ENCODE measurements at places on chromosomes 5 and 9. TPM values are rescaled to one million over a fixed set of nuclear protein-coding genes. Genes with fewer than 3 reads are reported as not detected.
A peak's percentile ranks its signal among the peaks of the same experiment; 100 is the strongest.

The ARHGEF28 gene
- total RNA-seq, result 1.5 TPM

The HDAC3 gene
- 84.9 TPM for total RNA-seq

GRCh38 chr5:168014433-168015123, 276.9 kb upstream of the WWC1 start:
- no peak for DNase-seq

DNA sequence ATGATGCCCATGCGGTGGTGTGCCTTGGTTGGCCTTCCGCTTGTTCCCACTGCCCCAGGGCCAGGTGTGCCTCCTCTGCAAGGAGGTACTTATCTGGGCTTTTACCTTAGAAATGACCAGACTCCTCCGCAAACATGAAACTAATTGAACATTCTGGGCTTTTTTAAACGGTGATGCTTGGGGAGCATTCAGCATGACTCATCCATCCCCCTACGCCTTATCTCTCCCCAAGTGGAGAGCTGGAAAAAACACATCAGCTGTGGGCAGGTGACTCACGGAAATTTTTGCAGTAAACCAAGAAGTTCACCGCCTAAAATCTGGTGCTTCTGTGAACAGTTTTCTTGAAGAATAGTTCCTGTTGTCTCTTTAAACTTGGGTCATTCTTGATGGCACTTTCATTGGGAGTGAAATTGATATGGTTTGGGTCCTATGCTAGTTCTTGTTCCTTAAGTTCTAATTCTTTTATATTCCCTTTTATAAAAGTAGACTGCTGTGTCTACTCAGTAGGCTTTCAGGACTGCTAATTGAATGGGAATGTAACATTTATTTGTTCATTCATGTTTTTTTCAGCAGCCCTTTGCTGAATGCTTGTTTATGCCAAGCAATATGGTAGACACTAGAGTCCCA, 39.6 kb downstream of the SFXN1 start:
- DNase-seq, result no peak

DNA sequence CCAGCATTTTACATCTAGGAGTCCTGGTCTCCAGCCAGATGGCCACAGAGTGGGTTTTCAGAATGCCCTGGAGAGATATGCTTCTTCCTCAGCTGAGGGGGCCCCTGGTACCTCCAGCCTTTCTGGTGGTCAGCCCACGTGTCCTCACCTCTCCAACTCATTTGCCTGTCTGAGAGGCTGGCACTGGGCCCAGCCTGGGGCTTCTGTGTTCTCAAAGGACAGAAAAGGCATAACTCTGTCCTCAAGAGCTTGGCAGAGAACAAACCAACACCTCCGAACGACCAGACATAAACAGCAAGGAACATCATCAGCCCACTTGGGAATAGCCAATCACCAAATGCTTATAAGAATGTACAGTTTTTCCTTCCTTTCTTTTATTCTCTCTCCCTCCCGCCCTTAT, 17.1 kb downstream of the ENG start:
- DNase-seq, result no peak

GRCh38 chr9:95644377-95644776, 127.6 kb upstream of the PTCH1 start:
- DNase-seq, result no peak

The SLC1A1 gene
- total RNA-seq, result 2.2 TPM

DNA sequence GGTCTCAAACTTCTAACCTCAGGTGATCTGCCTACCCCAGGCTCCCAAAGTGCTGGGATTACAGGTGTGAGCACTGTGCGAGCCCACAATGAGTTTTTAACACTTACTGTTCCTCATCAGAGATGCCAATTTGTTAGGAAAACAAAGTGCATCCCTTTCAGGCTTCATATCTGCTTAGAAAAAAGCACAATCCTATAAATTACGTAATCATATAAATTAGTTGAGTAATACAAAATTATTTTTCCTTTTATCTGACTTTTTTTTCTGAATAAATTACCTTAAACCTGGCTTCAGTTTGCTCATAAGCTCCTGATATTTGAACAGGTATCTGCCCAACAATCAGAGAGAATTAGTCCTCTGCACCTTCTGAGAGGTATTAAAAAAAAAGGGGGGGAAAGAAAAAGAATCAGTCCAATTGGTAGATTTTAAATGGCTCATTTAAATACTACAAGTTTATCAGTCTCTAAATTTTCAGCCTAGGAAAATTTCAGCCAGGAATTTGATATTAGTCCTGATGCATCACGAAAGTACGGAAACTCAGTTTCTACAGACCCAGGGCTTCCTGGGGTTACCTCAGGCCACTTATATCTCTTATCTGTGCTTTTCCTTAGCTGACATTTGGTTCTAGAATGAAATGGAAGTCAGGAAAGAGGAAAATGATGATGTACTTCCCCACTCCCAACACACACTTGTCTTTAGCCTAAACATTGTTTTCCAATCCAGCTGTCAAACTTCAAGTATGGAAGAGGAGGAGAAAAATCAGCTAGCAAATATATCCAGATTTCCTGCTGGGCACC, 26.8 kb downstream of the ITGA1 start:
- DNase-seq, result no peak

DNA sequence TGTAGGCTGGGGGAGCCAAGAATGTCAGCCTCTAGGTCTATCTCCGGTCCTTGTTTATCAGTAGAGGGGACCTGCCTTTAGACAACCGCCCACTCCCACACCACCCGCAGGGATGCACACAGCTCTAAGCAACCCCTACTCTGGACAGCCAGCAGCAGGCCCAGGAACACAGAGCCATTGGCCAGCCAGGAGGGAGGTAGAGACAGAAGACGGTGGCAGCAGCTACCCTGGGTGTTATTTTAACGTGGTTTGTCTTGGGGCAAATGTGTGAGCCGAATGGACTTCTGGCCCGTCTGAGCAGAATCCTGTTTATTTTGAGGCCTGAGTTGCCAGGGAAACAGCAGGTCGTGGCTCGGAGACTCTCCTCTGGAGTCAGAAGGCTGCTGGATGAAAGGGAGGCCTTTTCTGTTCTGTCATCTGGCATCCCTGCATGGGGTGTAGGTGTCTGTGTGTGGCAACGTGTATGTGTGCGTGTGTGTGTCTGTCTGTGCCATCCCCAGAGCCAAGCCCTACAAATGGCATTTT, 382 bp upstream of the FGF1 start:
- no peak for DNase-seq

The RLN2 gene
- total RNA-seq, result 1.4 TPM

DNA sequence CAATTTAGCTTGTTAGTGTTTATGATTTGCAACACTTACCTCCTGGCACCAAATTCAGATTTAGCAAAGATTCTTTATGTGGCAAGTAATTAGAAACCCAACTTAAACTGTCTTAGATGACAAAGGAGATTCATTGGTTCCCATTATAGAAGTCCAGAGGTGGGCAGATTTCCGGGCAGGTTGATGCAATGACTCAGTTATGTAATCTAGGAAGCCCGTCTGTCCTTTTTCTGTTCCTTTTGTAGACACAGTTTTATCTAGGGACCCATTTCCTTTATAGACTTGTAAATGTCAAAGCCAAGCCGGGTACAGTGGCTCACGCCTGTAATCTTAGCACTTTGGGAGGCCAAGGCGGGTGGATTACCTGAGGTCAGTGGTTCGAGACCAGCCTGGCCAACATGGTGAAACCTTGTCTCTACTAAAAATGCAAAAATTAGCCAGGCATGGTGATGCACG, 20.3 kb upstream of the ANKRD33B start:
- no peak for DNase-seq

The CHMP5 gene
- total RNA-seq, result 88.7 TPM

DNA sequence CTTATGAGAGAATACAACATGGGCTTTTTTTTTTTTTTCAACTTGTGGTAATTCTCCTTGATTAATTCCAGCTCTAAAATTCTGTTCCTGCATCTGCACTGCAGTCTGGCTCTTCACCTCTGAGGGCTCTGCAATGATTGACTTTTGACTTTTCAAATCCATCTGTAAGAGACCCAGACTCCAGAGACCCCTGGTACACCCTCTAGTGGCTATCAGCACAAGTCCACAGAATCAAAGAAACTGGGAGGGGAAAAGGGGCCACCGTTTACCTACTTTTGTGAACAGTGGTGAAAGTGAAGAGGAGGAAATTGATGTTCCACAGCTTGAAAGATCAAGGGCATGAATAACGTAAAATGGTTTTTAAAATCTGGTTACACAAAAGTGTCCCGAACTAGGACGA, 151.6 kb downstream of the SLIT3 start:
- peak; percentile 15 for DNase-seq

The TRIM23 gene
- 12.8 TPM for total RNA-seq

The C9orf85 gene
- total RNA-seq, result 12.2 TPM

- DNase-seq, result no peak
These were observed 60.7 kb downstream of the PARP8 start for GRCh38 chr5:50727149-50727496.

The IRX1 gene
- not detected for total RNA-seq

The SPINK13 gene
- total RNA-seq, result not detected

The PAX5 gene
- total RNA-seq, result 1.3 TPM

GRCh38 chr5:143986516-143987212, 174.7 kb downstream of the HMHB1 start:
- no peak for DNase-seq

DNA sequence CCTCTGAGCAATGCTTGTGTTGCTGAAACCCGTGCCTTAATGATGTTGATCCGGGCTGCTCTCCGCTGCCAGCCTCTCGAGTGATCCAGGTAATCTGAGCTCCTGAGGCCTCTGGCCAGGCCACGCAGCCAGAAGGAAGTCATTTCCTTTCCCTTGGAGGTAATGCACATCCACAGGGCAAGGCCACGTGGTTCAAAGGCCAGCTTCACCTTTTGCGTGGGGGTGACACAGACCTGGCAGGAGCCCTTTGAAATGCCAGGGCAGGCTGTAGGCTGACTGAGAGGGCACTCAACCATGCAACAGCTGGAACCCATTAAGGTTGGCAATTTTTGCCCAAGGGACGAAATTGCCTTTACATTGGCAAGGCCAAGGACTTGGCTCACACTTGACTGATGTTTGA, 80.4 kb downstream of the LIX1 start:
- no peak for DNase-seq

- DNase-seq, result no peak
These were observed 7.3 kb downstream of the ENG start for GRCh38 chr9:127847178-127847510.

The BTNL3 gene
- 0.36 TPM for total RNA-seq

All from endothelial cell (in vitro differentiated cells).